A549 treated with DMSO at 1 μM for 4 hours (cell line): ENCODE measurements at places on chromosomes 11 and 22. TPM values are rescaled to one million over a fixed set of nuclear protein-coding genes. Genes with fewer than 3 reads are reported as not detected.

The OR4C15 gene
- not detected in 5 replicates for total RNA-seq

The MCAM gene
- 10.4 to 13.7 TPM (median 11.8 TPM) in 5 replicates for total RNA-seq

The RIMBP3B gene
- total RNA-seq, result 0.31 to 0.69 TPM (median 0.50 TPM) in 5 replicates

The MRGPRX3 gene
- 0.10 TPM in 1 of 5 replicates, not detected in the others for total RNA-seq

The ANKK1 gene
- total RNA-seq, result 0.07 TPM in 2 of 5 replicates, not detected in the others

The OTOG gene
- not detected in 5 replicates for total RNA-seq

The GRIK4 gene
- 0.02 TPM in 2 of 5 replicates, not detected in the others for total RNA-seq

The SYTL2 gene
- total RNA-seq, result 16.5 to 28.2 TPM (median 16.7 TPM) in 5 replicates

The TMPRSS13 gene
- not detected in 5 replicates for total RNA-seq

The MICAL3 gene
- 26.6 to 41.0 TPM (median 35.6 TPM) in 5 replicates for total RNA-seq

The MIOX gene
- total RNA-seq, result 0.09 to 0.14 TPM in 2 of 5 replicates, not detected in the others

The LINC01488 gene
- total RNA-seq, result 0.07 to 0.10 TPM in 2 of 5 replicates, not detected in the others

The OR2AG1 gene
- total RNA-seq, result not detected in 5 replicates

The OR10AG1 gene
- total RNA-seq, result not detected in 5 replicates

The C1QTNF5 gene
- not detected in 5 replicates for total RNA-seq

The NXPE4 gene
- not detected in 5 replicates for total RNA-seq
